ENCODE measurements at places on chromosomes 5 and 9.

GRCh38 chr9:126957687-126958053, 43.1 kb downstream of the RALGPS1 start:
- DNase-seq: no peak

GRCh38 chr5:153981905-153982605, 56.7 kb downstream of the FAM114A2 start:
- no peak for DNase-seq

- no peak for DNase-seq
These were observed 12.5 kb downstream of the LECT2 start for GRCh38 chr5:135942202-135942771.

DNA sequence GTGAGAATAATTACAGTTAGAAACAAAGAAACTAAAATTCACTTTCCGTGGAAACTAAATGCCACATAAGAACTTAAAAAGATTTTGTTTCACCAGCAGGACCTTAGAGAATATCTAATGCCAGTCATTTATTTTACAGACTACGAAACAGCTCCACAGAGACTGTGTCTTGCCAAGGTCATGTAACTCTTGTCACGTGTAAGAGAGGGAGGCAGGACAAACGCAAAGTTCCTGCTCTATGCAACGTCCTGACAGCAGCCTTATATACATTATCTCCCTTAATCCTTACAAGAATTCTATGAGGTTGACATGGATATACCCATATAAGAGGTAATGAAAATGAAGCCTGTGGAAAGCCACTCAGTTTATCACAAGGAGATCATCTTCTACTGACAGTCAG, 39.4 kb downstream of the CTNNAL1 start:
- no peak for DNase-seq

- no peak for DNase-seq
These were observed 3.1 kb upstream of the DBH start for GRCh38 chr9:133632806-133633680.

DNA sequence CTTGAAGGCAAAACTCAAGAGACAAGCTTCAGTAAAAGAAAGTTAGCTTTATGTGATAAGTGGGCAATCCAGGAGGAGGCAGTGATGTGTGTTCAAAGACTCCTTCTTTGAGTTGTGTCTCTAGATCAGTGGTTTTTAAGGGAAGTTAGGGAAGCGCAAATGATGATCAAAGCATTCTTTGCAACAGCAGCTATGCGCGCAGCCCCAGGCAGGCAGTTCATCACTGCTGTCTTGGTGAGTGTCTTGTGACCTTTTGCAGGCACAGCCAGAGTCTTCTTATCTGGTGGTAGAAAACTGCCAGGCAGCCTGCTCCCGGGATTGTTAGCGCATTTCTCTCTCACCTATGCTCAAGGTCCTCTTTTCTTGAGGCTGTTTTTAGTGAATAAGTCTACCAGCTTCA, 40.3 kb upstream of the CLK4 start:
- no peak for DNase-seq

DNA sequence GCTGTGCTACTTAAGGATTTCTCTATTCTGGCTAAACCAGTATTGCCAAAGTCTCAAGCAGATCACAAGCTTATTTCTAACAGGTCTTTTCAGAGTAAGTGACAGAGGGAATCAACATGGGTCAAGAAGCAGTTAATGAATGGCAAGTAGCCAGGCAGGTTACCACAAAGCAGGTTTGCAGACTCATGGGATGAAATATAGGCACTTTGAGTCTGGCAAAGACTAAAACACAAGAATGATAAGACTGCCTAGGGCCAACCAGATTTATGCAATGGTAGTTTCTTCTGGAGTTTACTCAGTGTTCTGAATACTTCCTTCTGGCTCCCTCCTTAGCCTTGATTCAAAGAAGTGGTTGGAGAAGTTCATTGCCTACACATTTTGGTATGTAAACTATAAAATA, 3.6 kb downstream of the HMGCS1 start:
- no peak for DNase-seq

GRCh38 chr9:123302348-123303214, 34.2 kb upstream of the STRBP start:
- no peak for DNase-seq

GRCh38 chr5:4188704-4189103, 593.1 kb downstream of the IRX1 start:
- no peak for DNase-seq

- peak; percentile 11 for DNase-seq
These were observed 1.7 kb upstream of the SLIT3 start for GRCh38 chr5:169302491-169303118.

DNA sequence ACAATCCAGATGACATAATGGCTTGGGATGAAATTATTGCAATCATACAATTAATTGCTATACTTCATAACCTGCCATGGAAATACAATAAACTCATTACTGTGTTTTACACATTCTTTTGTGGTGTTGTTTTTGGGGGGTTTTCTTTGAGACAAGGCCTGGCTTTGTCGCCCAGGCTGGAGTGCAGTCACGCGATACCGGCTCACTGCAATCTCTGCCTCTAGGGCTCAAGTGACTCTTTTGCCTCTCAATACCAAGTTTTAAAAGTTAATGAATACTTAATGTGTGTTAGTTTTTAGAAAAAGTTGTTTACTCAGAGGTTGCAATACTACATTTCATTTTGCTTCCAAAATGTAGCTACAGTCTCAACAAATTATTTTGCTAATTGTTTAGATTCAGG, 598.4 kb downstream of the CHSY3 start:
- no peak for DNase-seq
